LoVo (cell line): ENCODE measurements at places on chromosomes 12 and 14.

- DNase-seq = no peak
Observed at GRCh38 chr14:23344481-23344880, 8.2 kb downstream of the SLC22A17 start.

DNA sequence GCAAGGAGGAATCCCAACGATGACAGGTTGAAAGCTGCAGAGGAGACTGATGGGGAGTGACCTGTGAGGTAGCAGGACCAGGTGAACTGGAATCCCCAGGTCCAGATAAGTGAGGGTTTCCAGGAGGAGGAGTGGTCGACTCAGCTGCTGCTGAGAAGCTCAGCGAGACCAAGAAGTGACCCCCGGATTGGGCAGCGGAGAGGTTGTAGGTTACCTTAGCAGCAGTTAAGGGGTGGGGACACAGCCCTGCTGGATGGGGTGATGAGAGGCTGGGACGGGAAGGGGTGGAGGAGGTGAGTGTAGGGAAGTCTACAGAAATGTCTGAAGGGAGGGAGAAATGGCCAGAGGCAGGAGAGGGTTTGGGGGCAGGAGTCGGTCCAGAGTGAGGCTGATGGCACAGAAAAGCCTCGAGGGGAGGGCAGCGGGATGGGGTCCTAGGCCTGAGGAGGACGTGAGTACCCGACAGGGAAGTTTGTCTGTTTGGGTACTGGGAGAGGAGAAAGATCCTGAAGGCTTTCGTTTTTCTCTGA is 2.6 kb upstream of the RCOR1 start:
- DNase-seq = no peak

DNA sequence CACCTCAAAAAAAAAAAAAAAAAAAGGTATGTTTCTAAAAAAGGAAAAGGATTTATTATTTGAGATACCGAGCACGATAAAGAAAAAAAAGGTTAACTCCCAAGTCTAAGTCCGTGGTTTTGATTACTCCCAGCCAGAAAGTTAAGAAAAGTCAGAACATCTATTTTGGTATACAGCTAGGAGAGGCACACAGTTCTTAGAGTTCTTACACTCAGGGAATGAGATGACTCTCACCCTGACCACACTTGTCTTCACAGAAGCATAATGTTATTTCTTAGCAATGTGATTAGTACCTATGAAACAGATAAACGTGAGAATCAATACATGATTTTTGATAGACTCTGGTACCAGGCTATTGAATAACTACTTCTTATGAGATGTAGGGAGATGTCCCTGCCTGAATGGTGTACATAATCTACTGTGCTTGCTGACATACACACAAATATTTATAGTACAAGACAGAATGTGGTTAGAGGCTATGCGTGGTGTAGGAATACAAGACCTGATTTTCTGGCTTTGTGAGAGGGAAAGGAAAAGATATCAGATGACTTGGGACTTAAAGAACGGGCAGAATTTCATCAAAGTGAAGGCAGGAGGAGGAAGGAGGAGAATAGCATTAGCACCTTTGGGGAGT is 31.6 kb downstream of the LIMA1 start:
- DNase-seq = peak; percentile 28

DNA sequence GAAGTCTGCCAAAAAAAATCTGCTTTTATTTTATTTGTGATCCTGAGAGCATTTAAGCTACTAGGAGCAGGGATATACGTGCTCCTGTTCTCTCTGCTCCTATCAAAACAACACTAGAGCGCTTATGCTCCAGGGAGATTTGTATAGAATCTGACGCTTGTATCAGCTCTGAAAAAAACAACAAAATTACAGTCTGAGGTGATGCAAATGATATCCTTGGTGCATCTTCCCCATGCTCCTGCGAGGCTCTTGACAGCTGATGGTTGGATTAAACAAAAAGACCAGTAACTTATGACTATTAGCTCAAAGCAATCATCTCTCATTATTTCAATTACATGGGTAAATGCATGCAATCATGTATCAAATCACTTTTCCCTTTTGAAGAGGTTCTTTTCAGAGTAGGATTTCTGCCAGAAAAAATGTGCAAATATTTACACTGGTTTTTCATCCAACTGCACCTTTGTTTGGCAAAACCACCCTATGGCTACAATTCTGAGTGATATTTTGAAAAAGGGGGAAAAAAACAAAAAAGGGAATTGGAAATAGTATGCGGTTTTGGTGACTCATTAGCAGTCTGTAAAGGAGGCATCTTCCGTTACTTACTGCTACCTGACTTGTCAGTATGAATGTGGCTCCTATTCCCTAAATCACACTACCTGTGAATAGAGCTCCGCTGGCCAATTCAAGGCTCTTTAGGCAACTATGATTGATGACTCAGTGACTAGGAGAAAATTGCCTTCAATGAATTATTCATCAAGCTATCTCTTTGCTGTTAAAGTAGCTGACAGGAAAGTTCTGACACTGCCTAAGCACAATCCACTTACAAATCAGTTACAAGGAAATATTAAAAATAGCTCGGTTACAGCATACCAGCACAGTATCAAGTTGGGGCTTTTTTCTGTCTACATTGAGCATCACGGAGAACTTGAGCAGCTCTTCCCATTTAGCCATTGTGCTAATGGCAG is 450.0 kb downstream of the FOXG1 start:
- no peak for DNase-seq

GRCh38 chr14:51002406-51002999 is 58.2 kb upstream of the PYGL start:
- DNase-seq = no peak

- peak; percentile 60 for DNase-seq
Observed at GRCh38 chr12:106648736-106649135, 65.9 kb downstream of the RFX4 start.

GRCh38 chr12:110798461-110798860 is 48.3 kb upstream of the CCDC63 start:
- DNase-seq = no peak

GRCh38 chr12:119069147-119069642 is 87.9 kb downstream of the SRRM4 start:
- DNase-seq = peak; percentile 4

DNA sequence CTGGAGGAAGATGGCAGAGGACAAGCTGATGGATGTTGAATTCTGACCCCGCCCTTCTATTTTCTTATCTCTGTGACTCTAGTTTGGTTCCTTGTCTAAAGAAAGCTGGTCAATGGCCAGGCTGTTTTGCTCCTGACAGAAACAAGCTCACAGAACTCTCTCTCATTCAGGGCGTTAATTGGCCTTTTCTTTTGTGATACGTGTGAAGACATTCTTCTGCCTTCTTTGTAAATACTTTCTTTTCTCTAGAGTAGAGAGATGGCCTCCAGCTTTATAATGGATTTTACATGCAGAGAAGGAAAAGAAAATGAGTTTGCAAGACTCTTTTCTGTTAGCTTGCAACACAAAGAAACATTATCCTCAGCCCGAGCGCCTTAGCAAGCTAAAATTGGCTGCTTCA is 492.2 kb upstream of the CCDC196 start:
- no peak for DNase-seq

DNA sequence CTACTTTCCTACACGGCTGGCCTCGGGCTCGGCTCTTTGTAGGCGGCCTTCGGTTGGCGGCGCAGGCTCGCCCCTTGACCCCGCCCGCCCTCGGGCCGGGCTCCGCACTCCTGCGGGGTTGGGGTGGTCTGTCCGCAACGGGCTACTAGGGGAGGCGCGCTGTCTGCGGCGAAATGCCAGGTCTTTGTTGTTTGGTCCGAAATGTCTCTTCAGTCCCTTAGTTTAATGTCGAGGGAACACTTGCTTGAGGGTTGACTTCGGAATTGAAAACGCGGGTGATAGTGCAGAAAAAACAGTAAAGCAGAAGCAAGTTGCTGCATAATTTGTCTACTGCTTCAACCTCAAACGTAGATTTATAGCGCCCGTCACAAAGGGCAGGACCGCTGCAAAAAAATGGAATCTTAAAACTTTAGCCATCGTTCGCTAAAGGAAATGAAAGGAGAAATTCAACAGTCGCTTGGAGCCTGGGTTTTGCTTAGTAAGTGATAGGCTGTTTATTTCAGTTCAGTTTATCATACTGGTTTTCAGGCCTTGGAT is 390 bp downstream of the JKAMP start:
- DNase-seq = peak; percentile 42

- no peak for DNase-seq
Observed at GRCh38 chr12:88985631-88986030, 366.7 kb downstream of the DUSP6 start.
